AG10803 (cell line): ENCODE measurements at places on chromosomes 16 and 17.

- peak; percentile 73 for DNase-seq
These were observed 188.1 kb upstream of the ZNF469 start for GRCh38 chr16:88194397-88195268.

DNA sequence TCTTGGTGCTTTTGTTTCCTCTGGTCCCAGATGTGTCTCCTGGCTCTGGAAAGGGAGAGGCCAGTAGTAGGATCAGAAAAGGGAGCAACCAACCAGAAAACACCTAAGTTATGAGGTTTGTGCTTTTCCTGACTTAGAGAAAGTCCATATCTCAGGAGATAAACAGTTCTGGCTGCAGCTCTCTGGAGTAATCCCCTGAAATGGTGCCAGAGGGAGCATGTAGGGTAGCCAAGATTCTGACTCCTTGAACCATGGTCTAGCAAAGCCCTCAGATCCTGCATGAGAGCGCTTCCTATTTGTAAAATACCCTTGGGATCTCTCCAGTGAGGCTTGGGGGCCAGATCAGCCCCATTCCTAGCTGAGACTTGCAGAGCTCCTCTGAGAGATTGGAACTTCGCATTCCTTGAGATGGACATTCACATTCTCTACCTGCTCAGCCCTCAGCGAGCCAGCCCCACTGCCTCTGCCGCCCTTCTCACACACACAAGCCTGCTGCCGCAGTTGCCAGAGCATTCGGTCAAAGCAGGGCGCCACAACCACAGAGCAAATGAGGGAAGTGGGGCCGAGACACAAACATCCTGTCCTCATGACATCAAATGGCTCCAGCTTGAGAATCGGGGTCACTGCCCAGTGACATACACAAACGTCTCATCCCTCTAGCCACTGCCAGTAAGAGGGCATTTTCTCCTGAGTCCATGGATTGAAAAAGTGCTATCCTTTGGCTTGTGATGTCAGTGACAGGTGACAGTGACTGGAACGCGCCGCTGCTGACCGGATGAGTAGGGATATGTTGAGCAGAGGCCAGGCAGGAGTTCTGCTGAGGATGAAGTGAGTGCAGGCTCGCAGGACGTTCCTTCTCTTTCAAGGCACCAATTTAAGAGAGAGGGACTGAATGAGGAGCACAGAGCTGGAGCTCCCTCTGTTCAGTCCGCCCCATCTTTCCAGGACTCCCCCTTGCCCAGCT, 5.0 kb downstream of the ABHD15 start:
- DNase-seq, result no peak

DNA sequence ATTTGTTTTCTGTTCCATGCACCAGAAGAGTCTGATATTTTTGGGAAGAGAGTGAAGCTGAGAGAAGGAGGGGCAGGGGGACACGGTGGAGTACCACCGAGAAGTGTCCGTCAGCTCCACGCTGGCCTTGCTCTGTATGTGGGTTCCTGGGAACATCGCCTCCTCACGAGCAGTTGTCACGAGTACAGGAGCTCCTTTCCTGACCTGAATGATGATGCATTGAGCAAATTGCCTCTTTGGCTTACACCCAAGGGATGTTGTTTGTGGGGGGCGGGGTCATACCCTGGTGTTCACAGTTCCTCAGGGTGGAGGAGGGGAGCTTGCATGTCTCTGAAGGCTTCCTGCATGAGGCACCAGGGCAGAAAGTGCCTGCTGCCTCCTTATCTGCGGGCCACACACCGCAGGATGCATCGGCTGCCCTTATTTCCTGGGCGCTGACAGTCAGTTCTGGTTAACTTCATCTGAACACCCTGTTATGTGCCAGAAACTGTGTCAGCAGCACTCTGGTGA, 36.2 kb downstream of the RGS9 start:
- DNase-seq, result peak; percentile 29

- no peak for DNase-seq
These were observed 15.4 kb downstream of the DHODH start for GRCh38 chr16:72023962-72024361.

GRCh38 chr16:30004811-30005242, 6.0 kb downstream of the DOC2A start:
- no peak for DNase-seq

- DNase-seq, result peak; percentile 55
These were observed 154.8 kb upstream of the HSBP1 start for GRCh38 chr16:83652943-83653342.

DNA sequence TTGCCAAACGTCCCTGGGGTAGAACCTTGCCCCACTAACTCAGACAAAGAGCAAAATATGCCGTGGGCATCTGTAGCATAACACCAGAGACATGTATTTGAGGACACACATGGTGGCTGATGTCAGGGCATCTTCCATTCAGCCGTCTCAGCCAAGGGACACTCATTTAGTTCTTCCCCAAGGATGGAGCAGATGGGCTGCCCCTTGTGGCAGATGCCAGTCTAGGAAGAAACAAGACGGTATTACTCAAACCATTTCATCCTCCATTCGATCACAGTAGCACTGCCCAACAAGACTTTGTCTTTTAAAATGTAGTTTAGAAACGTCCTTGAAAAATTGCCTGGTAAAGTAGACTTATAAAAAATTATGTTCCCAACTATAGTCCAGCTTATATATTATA, 937.6 kb upstream of the EEF2KMT start:
- DNase-seq, result no peak

DNA sequence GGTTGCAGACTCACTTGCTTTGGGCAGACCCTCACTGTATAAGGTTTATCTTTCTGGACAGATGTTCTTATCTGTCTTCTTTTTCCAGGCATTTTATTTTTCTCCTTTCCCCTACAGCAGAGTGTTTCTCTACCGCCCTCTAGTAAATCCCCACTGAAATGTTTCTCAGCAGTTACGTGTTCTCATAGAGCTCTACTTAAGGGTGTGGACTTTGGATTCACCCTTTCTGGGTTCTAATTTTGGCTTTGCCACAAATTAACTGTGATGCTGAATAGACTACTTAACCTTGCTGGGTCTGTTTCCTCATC, 2.0 kb downstream of the ADAT1 start:
- peak; percentile 47 for DNase-seq

- peak; percentile 77 for DNase-seq
These were observed 7.8 kb downstream of the NACA2 start for GRCh38 chr17:61583242-61583641.

DNA sequence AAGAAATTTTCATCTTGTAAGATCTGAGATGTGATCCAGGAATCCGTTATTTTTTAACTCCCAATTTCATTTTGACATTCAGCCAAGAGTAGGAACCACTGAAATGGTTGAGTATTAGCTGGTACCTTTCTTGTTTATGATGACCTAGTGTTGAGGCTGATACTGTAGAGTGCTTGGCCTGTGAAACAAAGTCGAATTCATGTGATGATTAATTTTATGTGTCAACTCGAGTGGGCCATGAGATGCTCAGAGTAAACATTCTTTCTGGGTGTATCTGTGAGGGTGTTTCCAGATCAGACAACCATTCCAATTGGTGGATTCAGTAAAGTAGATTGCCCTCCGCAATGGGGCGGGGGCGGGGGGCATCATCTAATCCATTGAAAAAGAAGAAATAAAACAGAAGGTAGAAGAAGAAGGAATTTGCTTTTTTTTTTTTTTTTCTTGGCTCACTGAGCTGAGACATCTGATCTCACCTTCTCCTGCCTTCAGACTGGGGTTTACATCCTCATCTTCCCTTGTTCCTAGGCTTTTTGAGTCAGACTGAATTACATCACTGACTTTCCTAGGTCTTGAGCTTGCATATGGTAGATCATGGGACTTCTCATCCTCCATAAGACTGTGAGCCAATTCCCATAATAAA, 264.6 kb upstream of the KCNJ16 start:
- DNase-seq, result no peak

- DNase-seq, result no peak
These were observed 57.0 kb upstream of the TNRC6C start for GRCh38 chr17:77901481-77901880.

GRCh38 chr16:4006397-4006999, 109.7 kb downstream of the ADCY9 start:
- DNase-seq, result no peak

DNA sequence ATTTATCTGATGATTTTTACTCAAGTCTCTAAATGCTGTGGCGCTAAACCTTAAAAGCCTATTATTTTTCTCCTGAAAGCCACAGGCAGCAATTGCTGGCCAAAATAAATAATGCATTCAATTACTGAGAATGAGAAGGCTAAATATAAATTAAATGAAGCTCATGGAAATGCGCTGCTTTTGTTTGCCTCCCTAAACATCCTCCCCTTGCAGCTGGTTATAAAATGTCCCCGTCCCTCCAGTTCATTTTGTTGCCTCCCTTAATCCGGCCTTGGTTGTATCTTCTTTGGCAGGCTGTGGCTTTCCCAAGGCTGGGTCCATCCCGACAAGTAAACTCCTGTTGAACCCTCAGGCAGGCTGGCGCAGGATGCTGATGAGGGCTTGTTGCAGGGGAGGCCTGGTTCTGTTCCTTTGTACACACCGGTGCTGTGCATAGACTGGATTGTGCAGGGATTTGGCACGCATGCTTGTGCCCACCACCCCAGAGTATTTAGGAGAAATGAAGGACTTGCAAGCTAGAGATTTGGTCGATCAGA, 62.7 kb downstream of the KNOP1 start:
- no peak for DNase-seq

- DNase-seq, result peak; percentile 40
These were observed 28.8 kb downstream of the GINS2 start for GRCh38 chr16:85659805-85660511.

DNA sequence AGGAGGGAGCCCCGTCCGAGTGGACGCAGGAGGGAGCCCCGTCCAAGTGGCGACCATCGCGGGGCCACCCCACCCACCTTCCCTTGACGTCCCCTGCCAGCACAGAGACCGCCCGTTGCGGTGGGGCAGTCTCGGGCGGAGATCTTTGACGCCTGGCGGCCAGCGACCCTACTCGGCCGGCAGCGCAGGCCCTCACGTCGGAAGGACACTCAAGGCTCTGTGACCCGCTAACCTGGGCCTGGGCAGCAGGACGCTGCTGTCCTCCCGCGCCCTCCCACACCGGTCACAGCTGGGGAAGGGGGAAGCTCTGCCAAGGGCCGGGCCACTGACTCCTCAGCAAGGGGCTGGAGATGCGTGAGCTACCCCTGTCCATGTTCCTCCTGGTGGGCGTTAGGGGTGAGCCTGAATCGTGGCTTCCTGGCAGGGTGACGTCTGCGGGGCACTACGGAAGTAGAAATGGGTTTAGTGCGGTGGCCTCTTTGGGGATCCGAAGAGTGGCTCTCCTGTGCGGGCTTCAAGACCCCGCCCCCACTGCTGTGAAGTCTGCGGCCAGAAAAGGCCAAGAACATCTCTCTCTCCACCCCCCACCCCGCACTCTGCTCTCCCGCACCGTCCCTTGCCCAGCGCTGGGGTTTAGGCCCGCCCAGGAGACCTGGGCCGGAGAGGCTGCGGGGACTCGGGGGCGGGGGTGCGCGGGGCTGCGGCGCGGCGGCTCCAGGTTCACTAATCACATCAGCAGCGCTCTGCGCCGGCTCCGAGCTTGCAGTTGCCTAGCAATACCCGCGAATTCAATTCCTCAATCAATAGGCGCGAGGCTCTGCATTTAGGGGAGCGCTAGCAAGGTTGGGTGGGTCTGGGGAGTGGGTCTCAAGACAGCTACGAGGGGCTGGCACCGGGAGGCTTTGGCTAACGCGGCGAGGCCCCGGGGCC, 5.8 kb downstream of the CBX8 start:
- no peak for DNase-seq

GRCh38 chr17:15157051-15157450, 108.1 kb downstream of the PMP22 start:
- DNase-seq, result peak; percentile 56

- DNase-seq, result no peak
These were observed 387.2 kb downstream of the NPIPA8 start for GRCh38 chr16:17949141-17949981.

DNA sequence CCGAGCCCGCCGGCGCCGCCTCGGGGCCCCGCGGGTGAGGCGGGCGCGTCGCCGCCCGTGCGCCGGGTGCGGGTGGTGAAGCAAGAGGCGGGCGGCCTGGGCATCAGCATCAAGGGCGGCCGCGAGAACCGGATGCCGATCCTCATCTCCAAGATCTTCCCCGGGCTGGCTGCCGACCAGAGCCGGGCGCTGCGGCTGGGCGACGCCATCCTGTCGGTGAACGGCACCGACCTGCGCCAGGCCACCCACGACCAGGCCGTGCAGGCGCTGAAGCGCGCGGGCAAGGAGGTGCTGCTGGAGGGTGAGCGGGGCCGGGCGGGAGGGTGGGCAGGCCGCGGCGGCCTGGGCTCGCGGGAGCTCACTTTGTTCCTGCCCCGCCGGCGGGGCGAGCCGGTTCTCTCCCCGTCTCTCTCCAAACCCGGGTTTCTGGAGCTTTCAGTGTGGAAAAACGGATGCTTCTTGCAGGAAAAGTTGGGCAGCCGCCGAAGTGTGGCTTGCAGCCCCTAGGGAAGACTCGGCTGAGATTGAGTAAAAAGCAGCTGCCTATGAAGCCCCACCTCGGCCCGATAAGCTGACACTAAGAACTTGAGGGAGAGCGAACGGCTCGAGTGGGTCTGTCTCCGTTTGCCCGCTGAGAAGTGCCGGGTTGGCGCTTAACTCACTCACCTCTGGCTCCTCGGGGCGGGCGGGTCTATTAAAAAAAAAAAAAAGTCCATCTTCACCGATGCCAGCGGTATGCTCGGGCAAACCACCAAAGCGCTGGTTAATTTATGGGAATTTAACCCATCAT, 677 bp downstream of the SNTB2 start:
- DNase-seq, result peak; percentile 43

DNA sequence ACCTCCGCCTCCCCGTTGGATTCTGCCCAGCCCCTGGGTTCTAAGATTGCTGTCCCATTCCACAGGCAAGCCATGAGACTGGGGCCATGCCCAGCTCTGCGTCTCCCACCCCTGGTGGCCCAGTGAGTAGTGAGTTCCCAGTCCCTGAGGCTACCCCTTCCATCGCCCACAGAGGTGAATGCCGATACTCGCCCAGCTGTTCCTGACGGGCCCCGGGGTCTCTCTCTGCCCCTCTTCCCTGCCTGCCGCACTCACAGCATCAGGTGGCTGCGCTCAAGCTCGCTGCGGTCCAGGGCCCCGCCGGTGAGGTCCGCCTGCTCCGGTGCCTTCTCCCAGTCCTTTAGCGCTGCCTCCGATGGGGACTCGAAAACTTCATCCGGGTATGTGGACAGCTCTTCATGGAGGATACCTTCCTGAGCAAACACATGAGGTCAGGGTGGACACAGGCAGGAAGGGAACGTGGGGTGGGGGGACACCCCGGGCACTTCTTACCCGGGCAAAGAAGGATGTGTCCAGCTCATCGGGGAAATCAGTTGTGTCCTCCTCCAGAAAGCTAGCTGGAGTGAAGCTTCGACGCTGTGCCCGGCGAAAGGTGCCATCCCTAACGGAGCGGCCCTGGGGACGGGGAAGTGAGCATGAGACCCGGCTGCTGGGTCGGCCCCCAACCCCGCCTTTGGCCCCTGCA, 8.8 kb downstream of the SNRNP25 start:
- DNase-seq, result no peak

DNA sequence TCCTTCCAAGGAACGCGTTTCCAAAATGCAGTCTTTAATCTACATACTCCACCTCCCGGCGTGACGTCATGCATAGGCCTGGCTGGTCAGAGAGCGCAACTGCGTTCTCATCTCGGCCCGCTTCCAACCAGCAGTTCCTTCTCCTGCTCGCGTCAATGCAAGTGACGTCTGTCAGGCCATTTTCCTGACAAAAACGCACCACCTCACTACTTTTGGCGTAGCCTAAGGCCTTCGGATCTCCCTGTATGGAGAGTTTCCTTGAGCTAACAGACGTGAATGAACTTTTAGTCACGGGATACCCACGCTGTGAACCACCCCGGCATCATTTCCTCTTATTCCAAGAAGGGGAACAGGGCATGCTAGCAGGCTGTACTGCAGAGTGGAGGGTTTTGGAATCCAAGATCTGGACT, 25.0 kb downstream of the TEX14 start:
- DNase-seq, result peak; percentile 4

GRCh38 chr17:42133461-42134041, 10.9 kb downstream of the HSPB9 start:
- DNase-seq, result no peak
